Nucleus accumbens (tissue), 56 donors: ENCODE measurements at places on chromosomes 2 and 18.

DNA sequence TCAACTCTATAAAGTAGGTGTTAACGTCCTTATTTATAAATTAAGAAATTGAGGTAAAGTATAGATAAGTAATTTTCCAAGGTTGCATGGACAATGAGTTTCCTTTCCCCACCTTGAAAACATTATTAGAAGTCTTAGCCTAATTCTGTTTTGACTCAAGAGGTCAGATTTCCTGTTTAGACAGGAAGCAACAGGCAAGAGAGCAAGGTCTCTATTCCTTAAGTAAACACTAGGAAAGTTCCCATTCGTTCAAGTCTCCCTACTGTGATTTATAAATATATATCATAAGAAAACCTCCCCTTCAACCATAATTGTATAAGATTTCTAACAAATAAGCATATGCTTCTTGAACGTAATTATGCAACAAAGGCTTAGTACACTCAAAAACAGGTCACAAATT lies 40.3 kb downstream of the CLASP1 start:
- no peak for DNase-seq

GRCh38 chr2:99261242-99261641 lies 5.8 kb upstream of the LYG2 start:
- DNase-seq = no peak

DNA sequence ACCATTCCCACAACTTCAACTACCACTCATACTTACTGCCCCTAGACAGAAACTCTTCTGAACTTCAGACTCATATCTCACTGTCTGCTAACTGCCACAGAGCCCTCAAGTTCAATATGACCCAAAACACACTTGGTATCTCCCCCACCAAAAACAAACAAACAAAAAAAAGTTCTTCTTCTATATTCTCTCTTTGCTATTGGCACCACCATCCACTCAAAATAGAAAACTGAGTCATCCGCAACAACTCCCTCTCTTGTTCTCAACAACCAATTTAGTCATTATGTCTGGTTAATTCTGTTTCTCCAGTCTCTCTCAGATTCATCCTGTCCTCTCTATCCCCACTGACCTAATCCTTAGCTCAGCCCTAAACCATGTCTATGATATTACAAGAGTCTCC lies 7.2 kb upstream of the DCTN1 start:
- DNase-seq = no peak

DNA sequence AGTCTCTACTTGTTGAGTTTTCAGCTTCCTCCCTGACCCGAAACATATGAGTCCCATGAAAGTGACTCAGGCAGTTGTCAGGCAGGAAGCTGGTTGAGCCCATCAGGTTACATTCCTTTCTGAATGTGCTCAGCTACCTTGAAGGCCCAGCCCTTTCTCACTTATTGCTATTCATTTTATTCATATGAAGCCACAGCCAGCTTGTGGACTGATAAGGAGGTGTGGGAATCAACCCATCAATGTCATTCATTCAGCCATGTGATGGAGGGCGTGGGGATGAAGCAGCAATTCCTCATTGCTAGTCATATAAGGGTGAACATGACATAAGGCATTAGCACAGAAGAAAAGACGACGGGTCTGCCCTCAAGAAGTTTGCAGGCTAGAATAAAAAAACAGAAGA lies 5.3 kb upstream of the VPS4B start:
- no peak for DNase-seq

- DNase-seq = no peak
Observed at GRCh38 chr18:73758446-73758845, 389.2 kb downstream of the FBXO15 start.

DNA sequence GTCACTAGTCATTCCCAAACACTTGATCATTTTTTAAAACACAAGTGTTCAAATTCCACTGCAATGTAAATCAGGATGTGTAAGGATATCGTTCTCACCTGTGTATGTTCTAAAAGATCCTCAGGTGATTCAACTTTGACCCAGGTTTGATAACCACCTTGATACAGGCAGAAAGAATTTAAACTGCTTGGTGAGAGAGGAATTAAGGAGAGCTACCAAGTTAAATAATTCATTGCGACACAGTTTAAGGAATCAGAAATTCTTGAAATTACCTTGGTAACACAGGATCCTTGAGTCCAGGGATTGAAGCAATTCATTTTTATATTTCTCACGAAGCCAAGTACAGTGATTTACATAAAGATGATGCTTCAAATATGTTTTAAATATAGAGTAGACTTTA lies 80.7 kb upstream of the EHBP1 start:
- no peak for DNase-seq

DNA sequence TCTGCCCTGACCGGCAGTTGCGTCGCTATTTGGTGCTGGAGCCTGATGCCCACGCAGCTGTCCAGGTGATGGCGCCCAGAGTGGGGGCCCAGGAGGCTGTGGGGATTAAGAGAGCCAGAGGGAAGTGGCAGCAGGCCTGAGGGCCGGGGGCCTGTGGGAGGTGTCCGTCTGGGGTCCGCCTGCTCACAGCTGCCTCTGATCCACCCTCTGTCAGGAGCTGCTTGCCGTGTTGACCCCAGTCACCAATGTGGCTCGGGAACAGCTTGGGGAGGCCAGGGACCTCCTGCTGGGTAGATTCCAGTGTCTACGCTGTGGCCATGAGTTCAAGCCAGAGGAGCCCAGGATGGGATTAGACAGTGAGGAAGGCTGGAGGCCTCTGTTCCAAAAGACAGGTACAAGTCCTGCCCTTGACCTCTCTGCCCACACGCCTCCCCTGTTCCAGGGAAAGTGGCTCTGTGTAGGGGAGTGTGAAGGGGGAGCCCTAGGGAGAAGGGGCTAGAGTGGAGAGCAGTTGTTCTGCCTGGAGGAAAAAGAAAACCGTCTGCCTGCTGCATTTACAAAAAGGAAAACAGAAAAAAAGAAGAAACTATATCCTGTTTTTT lies 11.6 kb downstream of the STK11IP start:
- DNase-seq = no peak

GRCh38 chr2:149651229-149651628 lies 63.7 kb upstream of the MMADHC start:
- no peak for DNase-seq

DNA sequence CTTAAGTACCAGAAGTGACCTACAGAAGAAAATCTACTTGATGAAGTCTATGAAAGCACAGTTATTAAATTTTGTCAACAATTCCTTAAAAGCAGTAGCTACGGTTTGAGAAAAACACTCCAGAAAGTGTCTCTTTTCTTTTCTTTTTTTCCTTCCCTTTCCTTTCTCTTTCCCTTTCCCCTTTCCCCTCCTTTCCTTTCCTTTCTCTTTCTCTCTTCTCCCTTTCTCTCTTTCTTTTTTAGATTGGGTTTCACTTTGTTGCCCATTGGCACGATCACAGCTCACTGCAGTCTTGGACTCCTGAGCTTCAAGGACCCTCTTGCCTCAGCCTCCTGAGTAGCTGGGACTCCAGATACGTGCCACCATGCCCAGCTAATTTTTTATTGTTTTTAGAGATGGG lies 2.6 kb upstream of the ALMS1 start:
- DNase-seq = no peak

- DNase-seq = peak; percentile 68
Observed at GRCh38 chr2:239445771-239446524, 45.1 kb upstream of the HDAC4 start.

DNA sequence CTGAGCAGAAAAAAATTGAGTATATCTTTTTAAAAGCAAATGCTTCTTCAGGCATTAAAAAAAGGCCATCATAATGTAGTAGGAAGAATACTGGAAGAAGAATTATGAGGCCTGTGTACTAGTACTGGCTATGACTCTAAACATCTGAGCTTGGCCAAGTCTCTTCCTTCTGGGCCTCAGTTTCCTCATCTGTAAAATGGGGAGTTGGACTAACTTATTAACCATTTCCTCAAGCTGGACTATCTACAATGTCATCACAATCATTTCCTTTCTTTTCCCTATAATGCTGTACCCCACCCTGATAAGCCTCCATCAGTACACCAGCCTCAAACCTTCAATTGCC lies 29.3 kb downstream of the FABP1 start:
- no peak for DNase-seq

DNA sequence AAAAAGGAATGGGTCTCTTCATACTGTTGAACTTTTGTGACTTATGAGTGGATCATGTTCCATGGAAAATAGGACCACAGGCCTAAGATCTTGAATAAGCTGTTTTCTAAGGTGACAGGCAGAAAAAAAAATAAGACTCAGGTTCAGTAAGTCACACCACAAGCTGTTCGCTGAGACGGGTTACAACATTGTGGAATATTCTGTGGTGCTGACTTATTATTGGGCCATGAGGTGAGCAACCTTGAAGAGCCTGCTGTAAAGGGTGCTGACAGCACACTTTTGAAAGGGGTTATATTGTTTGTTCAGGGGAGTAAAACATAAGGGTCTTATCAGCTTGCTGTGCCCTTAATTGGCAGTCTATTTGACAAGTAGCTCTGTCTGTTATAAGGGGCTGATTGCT lies 439.8 kb upstream of the SLC14A2 start:
- no peak for DNase-seq

GRCh38 chr2:71333619-71334018 lies 2.0 kb downstream of the ZNF638 start:
- DNase-seq = no peak

- DNase-seq = no peak
Observed at GRCh38 chr2:121429927-121430520, 100.7 kb upstream of the RNU4ATAC start.

- no peak for DNase-seq
Observed at GRCh38 chr2:45722477-45722876, 71.0 kb downstream of the PRKCE start.

- DNase-seq = no peak
Observed at GRCh38 chr2:43484323-43484930, 111.4 kb downstream of the THADA start.

- no peak for DNase-seq
Observed at GRCh38 chr18:59684777-59685176, 12.4 kb downstream of the CCBE1 start.

GRCh38 chr18:49051311-49051967 lies 100.7 kb upstream of the SMAD7 start:
- no peak for DNase-seq

- DNase-seq = no peak
Observed at GRCh38 chr2:230777721-230778120, 65.1 kb downstream of the CAB39 start.

DNA sequence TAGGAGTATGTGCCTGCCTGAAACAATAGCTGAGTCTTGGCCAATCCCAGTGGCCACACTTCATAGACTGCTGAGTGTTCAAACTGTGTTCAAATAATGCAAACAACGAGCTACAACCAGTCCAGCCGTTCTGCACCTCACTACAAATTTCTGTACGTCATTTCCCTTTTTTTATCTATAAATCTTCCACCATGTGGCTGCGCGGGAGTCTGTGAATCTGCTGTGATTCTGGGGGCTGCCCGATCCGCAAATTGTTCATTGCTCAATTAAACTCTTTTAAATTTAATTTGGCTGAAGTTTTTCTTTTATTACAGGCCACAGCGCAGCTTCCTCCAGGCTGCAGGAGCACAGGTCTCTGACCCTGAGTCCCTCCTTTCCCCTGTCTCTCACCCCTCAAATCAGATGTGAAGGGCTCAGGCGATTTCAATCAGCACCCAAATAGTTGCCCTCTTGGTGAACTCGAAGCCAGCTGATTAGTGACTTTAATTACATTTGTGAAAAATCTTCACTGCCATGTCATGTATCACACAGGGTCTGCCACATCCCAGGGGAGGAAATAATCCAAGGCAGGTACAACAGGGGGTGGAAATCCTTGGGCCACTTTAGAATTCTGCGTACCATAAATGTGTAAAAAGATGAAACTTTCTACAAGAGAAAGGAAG lies 145.6 kb downstream of the NDUFA10 start:
- no peak for DNase-seq
